Memory B cell (primary cell): ENCODE measurements at places on chromosomes 4 and X.

GRCh38 chr4:170423137-170423536 lies 333.4 kb upstream of the AADAT start:
- no peak for DNase-seq

DNA sequence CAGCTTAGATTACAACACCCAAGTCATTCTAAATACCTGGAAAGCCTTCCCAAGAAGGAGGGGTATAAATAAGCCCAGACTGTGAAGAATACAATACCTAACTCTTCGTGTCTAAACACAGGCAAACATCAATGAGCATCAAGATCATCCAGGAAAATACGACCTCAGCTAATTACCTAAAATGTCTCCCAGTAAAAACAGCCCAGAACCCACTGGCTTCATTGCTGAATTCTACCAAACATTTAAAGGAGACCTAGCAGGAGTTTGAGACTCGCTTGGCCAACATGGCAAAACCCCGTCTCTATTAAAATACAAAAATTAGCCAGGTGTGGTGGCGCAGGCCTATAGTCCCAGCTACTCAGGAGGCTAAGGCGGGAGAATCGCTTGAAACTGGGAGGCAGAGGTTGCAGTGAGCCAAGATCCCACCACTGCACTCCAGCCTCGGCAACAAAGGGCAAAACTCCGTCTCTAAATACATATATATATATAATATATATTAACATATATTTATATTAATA lies 19.1 kb upstream of the HSFX4 start:
- DNase-seq, result no peak

- DNase-seq, result no peak
Measured at GRCh38 chrX:39398215-39398962, 597.1 kb downstream of the MID1IP1 start.

DNA sequence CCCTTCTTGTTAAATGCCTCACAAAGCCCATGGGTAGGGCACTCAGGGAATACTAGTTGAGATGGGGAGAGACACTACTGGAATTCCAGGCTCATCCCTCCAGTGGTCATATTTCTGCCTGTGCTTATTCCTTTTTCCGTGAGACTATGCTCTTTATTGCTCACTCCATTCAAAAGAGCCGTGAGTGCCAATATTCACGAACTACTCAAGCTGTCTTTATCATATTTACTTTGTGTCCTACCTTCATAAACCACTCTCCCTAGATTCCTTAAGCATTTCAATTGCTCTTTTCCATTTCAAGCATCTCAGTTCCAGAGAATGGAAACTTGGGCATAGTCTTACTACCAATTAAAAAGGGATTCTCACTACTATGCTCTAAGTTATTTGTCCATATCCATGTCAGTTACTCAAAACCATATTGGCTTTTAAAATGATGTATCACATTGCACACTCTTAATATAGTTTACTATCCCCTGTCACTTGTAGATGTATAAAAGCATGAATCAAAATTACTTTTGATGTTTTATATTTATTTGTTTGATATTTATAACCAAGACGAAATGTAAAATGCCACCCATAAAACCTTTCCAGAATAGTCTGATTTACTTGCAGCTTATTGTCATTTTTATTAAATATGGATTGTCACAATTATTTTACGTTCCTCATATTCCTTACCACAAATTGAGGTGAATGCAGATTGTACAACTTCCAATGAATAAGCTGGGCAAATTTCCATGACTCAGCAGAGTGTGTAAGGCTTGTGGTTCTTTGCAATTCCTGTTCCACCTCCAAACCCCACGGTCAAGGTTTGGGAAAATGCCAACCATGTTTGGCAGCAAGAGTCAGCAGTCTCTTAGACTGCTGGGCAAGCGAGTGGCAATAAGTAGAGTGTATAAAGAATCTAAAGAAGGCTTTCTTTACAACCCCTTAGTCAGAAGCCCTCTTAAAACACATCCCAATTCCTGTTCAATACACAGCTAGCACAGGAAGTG lies 24.4 kb downstream of the ENOX2 start:
- no peak for DNase-seq

- DNase-seq, result no peak
Measured at GRCh38 chr4:104457308-104457981, 37.2 kb downstream of the CXXC4 start.

- no peak for DNase-seq
Measured at GRCh38 chr4:27081675-27082586, 221.3 kb downstream of the STIM2 start.

GRCh38 chr4:146833530-146833929 lies 112.1 kb downstream of the TTC29 start:
- DNase-seq, result no peak

- DNase-seq, result no peak
Measured at GRCh38 chr4:156313497-156313896, 359.8 kb upstream of the CTSO start.

DNA sequence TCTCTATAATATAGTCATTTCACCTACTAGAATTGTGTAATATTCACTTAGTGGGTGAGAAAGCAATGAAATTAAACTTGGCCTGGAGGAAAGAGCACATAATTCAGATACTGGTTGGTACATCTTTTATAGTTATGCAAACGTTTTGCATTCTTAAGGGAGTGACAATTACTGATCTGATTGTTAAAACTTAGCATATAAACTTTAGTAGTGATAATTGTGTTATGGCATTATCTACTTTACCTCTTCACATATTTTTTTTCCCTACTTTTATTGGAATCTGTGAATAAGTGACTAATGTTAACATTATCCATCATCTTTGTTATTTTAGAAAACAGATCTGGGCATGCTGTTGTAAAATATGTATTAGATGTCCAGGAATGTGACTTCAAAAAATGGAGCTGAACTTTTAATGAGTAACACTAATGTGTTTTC lies 217.4 kb upstream of the GIMD1 start:
- DNase-seq, result no peak

- DNase-seq, result no peak
Measured at GRCh38 chr4:153785910-153786721, 2.8 kb downstream of the SFRP2 start.

DNA sequence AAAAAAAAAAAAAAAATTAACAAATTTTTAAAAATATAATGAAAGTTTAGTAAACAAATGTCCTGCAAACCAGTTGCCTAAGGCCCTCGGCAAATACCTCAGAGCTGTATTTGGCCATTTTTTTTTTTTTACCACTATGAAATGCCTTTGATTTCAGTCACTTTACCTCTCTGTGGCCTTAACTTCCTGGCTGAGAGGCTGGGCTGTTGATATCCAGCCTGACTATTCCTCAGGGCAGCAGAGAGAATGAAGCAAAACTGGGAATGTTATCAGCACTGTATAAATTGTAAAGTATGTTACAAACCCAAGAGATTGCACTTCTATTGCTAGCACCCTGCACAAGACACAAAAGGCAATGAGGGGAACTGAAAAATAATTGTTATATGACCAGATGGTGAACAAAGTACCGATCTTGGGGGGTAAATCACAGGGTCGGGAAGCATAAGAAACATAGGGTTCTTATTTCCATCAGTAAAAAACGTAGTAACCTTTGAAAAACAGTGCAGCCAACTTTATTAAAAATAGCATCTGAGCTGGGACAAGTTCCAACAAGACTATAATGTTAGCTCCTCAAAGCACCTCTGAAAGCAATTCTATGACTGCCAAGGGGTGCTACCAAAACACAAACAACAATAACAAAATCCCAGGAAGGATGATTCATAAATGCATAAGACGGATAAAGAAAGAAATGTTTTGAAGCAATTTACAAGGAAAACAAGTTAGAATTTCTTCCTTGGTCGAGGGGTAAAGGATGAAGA lies 18.1 kb downstream of the USP46 start:
- no peak for DNase-seq

GRCh38 chr4:138249132-138249531 lies 7.0 kb upstream of the SLC7A11 start:
- DNase-seq, result no peak

- no peak for DNase-seq
Measured at GRCh38 chr4:42284030-42284429, 113.3 kb upstream of the SHISA3 start.

GRCh38 chr4:144267084-144267483 lies 126.6 kb upstream of the GYPA start:
- DNase-seq, result no peak

DNA sequence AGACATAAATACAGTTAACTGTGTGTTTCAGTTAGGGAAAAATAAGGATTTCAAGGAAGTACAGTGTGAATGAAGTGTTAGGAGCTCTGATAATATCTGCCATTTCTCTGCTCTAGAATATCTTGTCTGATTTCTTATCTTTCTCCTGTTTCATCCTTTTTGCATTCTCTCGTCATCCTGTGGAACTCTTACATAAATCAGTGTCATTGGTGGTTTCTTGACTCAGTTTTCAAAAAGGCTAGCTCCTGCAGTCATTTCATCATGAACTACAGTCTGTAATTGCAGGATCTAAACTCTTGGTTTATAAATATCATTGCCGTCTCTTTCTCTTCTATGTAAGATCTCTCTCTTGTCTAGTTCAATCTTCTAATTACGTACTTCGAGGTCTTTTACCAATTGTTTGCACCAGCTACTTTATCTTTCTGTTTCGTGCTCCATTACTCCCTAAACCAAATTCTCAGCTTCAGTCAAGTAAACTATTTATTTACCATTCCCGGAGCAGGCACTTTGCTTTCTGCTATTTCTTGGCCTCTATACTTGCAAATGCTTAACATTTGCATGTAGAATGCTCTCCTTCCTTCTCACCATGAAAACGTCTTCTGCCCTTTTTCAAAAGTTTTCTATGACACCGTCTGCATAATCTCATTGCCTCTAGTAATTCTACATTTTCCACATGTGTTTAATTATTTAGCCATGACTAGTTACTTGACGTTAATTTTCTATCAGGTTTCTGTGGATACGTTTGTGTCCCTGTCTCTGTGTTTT lies 294.0 kb downstream of the TENM3 start:
- DNase-seq, result no peak

GRCh38 chr4:2725380-2725779 lies 30.8 kb downstream of the TNIP2 start:
- DNase-seq, result no peak

- DNase-seq, result no peak
Measured at GRCh38 chrX:24002167-24002566, 24.8 kb downstream of the KLHL15 start.

- no peak for DNase-seq
Measured at GRCh38 chr4:8906991-8907595, 35.5 kb upstream of the HMX1 start.

DNA sequence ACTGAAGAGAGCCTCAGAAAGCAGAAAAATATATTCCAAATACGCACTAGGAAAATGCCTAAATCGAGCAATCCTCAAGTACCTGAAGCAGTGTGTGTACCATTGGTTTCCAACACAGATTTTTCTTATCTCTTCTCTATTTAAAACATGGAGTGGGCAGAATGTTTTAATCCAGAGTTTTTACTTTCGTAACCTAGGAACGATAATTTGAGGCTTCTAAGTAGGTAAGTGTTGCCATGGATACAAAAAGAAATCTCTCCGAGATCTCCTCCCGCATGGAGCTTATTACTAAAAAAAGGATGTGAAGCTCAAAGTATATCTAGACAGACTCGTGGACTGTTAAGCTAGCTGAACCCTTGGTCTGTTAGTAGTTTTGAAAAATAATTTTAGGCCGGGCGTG lies 23.0 kb upstream of the OTUD4 start:
- no peak for DNase-seq

- no peak for DNase-seq
Measured at GRCh38 chrX:56232221-56233082, at the start of gene KLF8. TSS of gene KLF8 (plus strand) at chrX:56232356. CDS start at chrX:56233335, 979 bp downstream.

- DNase-seq, result no peak
Measured at GRCh38 chr4:5908876-5909427, 16.1 kb upstream of the CRMP1 start.

- DNase-seq, result no peak
Measured at GRCh38 chr4:1943928-1944327, 64.8 kb downstream of the NELFA start.

DNA sequence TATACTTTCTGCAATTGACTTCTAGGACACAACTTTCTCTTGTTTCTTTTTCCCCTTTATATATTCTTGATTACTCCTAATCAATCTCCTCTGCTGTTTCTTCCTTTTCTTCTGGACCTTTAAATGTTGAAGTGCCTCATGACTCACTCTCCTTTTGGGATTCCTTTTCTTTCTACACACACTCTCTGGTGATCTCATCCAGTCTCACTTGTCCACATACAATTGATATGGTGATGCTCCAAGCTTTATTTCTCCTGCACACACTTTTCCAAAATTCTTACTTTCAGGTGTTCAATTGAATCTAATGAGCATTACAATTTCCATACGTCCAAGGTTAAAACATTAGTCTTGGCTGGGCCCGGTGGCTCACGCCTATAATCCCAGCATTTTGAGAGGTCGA lies 794.8 kb upstream of the EPHA5 start:
- no peak for DNase-seq

- DNase-seq, result no peak
Measured at GRCh38 chr4:39626261-39626660, 12.4 kb downstream of the SMIM14 start.

DNA sequence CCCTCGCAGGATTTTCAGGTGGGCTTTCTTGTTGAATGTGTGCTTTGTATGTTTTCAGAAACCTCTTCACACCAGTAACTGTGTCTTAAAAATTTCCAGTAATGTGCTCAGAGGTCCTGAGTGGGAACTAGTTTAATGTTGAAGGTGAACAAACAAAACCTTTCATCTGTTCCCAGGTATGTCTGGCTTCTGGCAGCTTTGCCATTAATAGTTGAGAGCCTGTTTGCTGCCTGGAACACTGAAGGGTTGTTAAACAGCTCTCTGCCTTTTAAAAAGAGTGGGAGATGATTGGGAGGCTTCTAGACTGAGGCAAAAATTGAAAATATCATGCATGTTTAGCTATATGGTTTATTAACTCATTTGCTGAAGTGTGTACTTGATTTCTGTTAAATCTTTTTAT lies 161.2 kb upstream of the AGTR2 start:
- no peak for DNase-seq

- DNase-seq, result no peak
Measured at GRCh38 chrX:19866626-19867410, 20.6 kb downstream of the SH3KBP1 start.

GRCh38 chrX:51334276-51334675 lies 1.7 kb downstream of the NUDT10 start:
- no peak for DNase-seq

DNA sequence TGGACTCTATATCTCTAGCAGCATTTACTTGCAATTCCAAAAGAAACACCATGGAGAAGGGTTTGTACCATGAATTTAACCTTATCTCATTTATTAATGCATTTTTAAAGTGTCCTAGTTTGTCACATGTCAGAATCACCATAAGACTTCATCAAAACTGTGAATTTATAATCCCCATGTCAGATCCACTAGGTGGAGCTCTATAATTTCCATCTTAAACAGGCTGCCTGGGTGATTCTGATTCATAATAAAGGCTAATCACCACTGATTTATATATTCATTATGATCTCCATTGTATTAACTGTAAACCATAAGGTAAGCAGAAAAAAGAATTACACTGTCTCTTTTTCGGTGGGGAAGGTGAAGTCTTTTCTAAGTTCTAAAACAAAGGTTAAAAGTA lies 4.0 kb downstream of the TCEAL2 start:
- no peak for DNase-seq

DNA sequence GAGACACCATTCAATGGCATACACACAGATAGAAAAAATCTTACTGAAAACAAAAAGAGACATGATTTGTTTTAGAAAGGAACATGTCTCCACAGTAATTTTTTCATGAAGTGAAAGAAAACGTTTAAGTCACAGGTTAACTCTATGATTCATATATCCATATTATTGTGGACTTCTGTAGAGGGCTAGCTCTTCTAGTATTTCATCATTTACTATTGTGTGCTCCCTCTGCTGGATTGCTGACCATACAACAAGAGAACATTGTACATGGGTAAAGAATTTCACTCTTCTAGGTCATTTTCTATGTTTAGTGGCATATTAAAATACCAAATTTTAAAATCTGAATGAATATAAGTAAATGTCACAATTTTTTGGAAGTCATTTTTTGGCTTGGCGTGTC lies 91.8 kb upstream of the POU3F4 start:
- no peak for DNase-seq
